ENCODE measurements at places on chromosomes 2 and 18. TPM values are rescaled to one million over a fixed set of nuclear protein-coding genes. Genes with fewer than 3 reads are reported as not detected.
A peak's percentile ranks its signal among the peaks of the same experiment; 100 is the strongest.

The MYO1B gene
- total RNA-seq = 51.4 TPM

GRCh38 chr2:46802665-46803546 lies 112.7 kb downstream of the MCFD2 start:
- H3K36me3 ChIP-seq = no peaks in the 10 kb centered on the region
- H3K27me3 ChIP-seq = no peaks in the 10 kb centered on the region
- DNase-seq = no peak
- no peak overlapping the region for H3K4me3 ChIP-seq
- H3K4me1 ChIP-seq = no peaks in the 10 kb centered on the region

The OTOF gene
- total RNA-seq = 0.15 TPM

The SERPINB3 gene
- total RNA-seq = 1.7 TPM

GRCh38 chr2:121071034-121071504 lies 213.9 kb downstream of the TFCP2L1 start:
- H3K27ac ChIP-seq = no peak overlapping the region
- no peaks in the 10 kb centered on the region for H3K4me1 ChIP-seq
- peak; percentile 84 for DNase-seq
- no peaks in the 10 kb centered on the region for H3K36me3 ChIP-seq

DNA sequence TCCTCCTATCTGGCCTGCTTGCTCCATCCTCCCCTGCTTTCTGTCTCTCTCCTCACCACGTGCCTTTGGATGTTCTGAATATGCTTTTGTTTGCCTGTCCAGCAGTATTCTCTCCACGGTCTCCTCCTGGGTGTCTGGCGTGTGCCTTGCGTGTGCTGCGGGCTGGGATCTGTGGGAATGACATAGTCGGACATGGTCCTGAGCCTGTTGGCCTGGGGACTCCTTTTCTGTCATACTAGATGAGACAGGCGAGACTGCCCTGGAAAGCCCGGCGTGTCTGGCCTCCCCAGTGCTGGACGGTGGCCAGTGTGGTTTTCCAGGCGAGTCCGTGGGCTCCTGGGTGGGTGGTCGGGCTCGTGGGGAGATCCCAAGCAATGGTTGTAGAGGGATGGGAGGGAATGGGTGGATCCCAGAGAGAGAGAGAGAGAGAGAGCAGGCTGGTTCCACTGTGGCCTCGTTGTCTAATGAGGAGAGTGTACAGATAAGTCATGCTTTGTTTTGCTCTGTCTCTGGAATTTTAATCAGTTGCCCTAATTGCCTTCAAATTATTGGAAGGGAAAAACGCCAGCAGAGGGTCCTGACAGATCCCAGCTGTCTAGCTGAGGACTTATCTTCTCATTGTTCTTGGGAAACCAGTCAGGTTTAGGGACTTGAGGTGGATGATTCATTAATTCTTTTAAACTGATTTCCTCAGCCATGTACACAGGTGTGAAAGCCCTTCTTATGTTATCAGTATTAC lies 58.3 kb downstream of the HPCAL1 start:
- H3K4me1 ChIP-seq = no peaks in the 10 kb centered on the region
- no peaks in the 10 kb centered on the region for H3K27me3 ChIP-seq
- no peaks in the 10 kb centered on the region for H3K36me3 ChIP-seq
- DNase-seq = no peak
- no peak overlapping the region for H3K27ac ChIP-seq
